Fibroblast of skin of back (primary cell): ENCODE measurements at places on chromosomes 3 and 15.

DNA sequence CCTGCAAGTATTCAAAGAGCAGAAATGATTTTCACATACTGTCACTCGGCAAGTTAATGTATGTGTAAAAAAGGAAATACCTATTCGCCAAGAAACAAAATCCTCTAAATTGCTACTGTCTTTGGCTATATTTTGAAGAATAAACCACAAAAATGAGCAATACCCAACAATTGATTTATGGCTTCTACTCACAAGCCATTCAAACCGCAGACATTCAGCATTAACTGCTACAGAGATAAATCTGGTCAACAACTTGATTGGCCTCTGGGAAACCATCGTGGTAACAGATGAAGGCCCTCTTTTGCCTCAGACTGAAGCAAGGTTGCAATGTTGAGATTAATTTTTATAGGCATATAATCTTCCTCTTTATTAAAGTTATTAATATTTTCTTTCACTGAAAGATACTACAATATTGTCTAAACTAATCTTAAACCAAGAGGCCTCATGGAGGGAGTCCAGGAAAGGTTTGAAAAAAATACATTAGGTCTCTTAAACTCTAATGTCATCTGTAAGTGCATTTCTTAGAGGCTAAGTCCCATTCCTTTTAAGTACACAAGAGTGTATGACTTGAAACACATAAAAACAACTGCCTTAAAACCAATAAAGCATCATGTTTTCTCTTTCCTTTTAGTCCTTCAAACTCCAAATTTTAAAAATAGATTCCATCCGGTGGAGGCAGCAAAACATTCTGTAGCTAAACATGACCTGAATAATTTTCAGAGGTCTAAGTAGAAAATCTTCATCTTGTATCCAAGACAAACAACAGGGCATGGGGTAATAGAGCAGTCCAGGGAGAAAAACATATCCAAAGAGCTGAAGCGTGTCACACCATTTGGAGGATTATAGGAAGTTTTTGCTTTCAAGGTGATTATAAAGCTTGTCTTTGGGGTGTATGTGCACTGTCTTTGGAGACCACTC, 162.4 kb upstream of the TGFBR2 start:
- no peak for DNase-seq

- no peak for DNase-seq
These were observed 2.9 kb downstream of the TMOD2 start for GRCh38 chr15:51754267-51754666.

DNA sequence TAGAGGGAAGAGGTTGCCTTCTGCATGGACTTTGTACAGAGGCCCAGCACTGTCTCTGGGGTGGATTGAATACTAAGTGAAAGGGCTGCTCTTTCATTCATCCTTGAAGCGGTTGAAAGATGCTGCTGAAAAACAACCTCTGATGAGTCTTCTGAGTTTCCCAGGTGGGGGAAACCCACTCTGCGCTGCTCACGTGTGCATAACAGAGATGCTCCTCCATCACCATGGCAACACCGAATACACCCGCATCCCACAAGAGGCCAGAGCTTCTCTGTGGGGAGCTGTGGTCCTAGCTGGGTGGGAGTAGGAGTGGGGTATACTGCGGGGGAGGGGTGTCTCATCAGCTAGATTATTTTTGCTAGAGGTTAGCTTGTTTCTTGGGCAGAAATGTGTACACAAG, 6.1 kb upstream of the SYN2 start:
- no peak for DNase-seq

- DNase-seq = no peak
These were observed 3.7 kb downstream of the NR2F2 start for GRCh38 chr15:96334017-96334704.

- no peak for DNase-seq
These were observed 18.2 kb upstream of the FNDC3B start for GRCh38 chr3:172021164-172021563.

DNA sequence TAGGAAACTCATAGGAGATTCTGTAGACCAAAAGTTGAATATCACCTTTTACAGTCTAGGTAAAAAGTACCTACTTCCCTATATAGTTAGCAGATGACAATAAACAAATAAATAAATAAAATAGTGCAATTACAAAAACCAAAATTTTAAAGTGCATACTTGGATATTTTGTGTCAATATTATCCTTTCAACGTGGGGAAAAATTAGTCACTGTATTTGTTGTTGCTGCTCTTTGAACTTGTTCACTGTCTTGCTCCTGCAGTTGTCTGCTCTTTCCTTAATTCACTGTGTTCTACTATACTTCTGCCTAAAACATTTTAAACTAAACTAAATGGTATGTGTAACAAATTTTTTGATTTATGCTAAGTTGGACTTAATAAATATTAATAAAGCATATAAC, 889.0 kb downstream of the ROBO1 start:
- DNase-seq = peak; percentile 24

GRCh38 chr3:56383092-56383491, 85.2 kb downstream of the ERC2 start:
- no peak for DNase-seq

GRCh38 chr3:196499061-196499460, 4.5 kb downstream of the RNF168 start:
- DNase-seq = peak; percentile 38

GRCh38 chr15:77667338-77668234, 34.9 kb upstream of the LINGO1 start:
- DNase-seq = no peak

DNA sequence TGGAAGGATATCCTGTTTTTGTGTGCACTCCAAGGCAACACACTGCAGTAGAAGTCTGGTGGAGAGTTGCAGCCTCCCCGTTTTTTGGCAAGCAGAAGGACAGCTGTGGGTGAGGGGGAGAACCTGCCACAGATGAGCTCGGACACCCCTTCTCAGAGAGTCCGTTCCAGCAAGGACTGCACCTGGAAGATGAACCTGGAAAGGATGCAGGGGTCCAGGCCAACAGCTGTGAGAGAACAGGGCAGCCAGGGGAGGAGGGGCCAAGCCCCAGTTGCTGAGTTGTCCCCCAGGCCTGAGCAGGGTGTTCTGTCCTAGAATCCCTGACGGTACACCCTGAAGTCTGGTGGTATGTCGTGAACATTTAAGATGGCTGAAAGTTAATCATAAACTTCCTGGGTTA, 30.2 kb downstream of the ZXDC start:
- no peak for DNase-seq

GRCh38 chr3:49339941-49340800, at the start of gene USP4:
USP4 (minus strand) TSS chr3:49340053; CDS start chr3:49340024, 29 bp downstream.
- DNase-seq = peak; percentile 89

DNA sequence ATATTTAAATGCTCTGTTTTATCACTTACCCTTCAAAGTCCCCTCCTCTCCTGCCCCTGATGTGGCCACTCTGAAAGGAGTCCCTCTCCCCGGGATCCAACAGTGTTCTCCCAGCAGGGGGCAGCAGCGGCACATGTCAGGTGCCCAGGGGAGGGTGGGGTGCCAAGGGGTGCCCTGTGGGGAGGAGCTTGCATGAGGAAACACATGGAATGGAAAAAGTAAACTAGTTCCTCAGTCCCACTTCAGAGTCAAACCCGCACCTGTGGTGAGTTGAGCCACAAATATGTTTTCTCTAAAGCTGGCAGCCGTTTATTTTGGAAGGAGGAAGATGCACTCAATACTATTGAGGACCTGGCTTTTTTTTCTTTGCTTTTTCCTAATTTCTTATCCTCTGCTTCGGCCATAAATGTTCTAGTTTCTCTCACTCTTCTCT, 30.1 kb upstream of the NRROS start:
- DNase-seq = peak; percentile 72

- DNase-seq = peak; percentile 99
These were observed 101.2 kb downstream of the SMAD6 start for GRCh38 chr15:66803182-66803729.
